SJCRH30 (cell line): ENCODE measurements at places on chromosomes 13 and 19.

GRCh38 chr19:46487802-46488445 is 7.7 kb downstream of the PNMA8B start:
- DNase-seq = peak; percentile 75

DNA sequence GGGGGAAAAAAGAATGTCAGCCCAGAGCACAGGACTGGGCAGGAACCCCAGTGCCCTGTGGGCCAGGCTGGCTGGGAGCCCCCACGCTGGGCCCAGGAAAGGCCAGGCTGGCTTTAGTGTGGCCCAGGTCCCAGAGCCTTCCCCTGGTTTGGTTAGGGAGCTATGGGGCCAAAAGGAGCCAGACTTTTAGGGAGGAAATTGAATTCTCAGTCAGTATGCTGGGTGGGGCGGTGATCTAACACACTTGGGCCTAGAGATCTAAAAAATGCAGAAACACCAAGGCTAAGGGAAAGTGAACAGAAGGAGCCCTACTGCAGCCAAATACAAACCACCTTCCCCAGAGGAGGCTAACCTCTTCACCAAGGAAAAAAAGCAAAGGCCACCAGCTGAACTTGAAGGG is 137.5 kb downstream of the CRYL1 start:
- DNase-seq = no peak

- DNase-seq = peak; percentile 85
Measured at GRCh38 chr19:40305403-40305802, 20.3 kb upstream of the AKT2 start.

DNA sequence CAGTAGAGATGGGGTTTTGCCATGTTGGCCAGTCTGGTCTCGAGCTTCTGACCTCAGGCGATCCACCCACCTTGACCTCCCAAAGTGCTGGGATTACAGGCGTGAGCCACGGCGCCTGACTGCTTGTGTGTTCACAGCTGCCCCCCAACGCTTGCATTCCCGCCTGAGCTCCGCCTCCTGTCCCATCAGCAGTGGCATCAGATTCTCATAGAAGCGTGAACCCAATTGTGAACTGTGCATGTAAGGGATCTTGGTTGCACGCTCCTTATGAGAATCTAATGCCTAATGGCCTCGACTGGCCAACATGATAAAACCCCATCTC is 75.9 kb downstream of the GADD45B start:
- DNase-seq = no peak

DNA sequence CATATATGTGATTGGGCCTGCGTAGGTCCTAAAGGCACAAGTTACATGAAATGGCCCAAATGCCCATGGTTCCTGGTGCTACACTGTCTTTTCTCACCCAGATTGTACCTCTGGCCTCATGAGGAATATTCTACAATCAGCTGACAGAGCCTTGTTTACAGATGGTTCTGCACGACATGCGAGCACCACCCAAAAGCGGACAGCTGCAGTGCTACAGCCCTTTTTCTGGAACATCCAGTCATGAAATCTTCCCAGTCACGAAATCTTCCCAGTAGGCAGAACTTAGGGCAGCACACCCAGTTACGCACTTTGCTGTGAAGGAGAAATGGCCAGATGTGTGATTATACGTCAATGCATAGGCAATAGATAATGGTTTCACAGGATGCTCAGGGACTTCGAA is 7.7 kb upstream of the ELF1 start:
- no peak for DNase-seq

GRCh38 chr19:29329460-29330134 is 116.6 kb upstream of the UQCRFS1 start:
- peak; percentile 68 for DNase-seq

GRCh38 chr19:9075064-9075949 is 11.6 kb upstream of the OR1M1 start:
- peak; percentile 69 for DNase-seq

DNA sequence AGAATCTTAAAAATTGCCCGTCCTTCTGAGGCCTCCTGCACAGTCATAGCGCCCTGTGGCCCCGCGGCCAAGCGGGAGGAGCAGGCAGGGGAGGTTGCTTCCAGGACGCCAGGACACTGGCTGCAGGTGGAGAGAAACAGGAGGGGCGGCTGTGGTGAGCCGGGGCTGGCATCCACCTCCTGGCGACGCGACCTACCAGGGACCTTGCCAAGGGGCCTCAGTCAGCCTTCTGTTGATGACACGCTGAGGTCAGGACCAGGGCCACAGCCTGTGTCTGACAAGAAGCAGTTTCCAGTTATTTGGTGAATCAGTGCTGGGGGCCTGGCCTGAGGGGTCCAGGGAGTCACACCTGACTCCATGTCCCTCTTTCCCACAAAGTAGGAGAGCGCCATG is 13.3 kb upstream of the MKNK2 start:
- DNase-seq = no peak

- no peak for DNase-seq
Measured at GRCh38 chr19:10095622-10095947, 6.9 kb downstream of the ANGPTL6 start.

DNA sequence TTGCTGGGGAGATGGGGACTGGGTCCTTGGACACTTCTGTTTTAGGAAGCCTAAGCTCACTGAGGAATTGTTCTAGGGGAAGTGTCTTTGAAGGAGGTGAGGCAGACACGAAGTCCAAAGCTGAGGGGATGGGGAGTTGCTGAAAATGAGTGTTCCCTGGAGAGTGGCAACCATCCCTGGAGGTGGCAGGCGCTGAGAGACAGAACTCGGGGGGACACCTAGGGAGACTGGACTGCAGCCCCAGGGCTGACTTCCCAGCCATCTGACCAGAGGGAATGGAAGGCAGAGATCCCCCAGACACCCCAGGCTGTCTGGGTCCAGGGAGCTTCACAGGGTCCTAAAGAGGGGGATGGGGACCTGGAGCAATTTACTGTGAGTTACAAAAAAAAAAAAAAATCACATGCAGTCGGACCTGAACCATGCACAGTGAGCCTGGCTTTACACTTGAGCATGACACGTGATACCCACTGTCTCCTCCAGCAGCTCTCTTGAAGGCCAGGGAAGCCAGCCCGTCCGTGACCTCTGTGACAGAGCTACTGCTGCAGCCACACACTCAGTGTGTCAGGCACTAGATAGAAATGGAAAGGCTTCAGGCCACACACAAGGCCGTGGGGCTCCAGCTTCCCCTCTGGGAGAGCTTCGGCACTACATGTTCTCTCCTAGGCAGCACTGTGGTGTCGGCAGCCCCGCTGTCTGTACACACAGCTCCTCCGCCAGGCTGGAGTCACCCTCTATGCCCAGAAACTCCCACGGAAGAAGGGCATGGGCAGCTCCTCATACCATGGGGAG is 77.1 kb upstream of the KCTD15 start:
- no peak for DNase-seq

- DNase-seq = no peak
Measured at GRCh38 chr13:79196366-79196765, 209.7 kb downstream of the RBM26 start.

DNA sequence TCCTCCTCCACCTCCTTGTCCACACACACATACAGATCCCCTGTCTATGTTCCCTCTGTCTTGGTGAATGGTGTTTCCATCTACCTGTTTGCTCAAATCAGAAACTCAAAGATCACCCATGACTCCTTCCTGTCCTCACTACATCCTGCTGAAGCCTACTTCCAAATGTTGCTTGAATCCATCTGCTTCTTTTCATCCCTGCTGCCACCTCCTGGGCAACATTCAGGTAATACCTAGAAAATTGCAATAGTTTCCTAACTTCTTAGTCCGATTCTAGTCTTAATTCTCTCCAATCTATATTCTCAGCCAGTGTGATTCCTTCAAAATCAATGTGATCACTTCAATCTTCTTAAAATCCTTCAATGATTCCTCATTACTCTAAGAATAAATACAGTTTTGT is 155.5 kb upstream of the STARD13 start:
- DNase-seq = no peak

GRCh38 chr19:4303819-4304537 is 420 bp upstream of the FSD1 start:
- no peak for DNase-seq

DNA sequence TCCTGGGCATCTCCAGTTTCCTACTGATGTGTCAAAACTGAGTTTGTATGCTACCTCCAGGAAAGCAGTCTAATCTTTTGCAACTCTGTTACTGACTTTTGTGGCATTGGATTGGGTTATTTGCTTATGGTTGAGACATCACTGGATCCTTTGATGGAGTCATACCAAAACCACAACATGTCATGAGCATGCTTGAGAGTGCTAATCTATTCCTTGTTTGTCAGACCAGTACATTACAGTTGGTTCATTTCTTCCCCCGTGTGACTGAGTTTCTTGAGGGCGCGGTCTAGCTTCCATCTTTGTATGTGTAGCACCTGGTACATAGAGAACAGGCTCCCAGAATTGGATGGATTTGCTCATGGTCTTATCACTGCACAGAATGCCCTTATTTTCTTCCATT is 43.2 kb downstream of the SUGT1 start:
- no peak for DNase-seq

DNA sequence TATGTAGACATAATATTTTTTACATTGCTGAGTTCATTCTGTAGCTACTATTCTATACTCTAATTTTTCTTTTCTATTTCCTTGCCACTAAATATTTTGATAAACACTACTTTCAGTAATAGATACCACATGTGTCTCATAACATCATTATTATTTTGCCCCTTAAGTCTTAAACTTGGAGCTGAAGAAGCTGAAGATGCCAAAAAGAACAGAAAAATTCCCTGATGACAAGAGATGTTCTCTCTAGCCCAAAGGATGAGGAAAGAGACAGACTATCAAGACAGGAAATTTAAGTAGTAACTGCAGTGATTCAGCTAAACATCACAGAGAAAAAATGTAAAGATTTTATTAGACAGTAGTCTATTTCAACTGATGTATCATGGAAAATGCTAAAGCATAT is 322.0 kb upstream of the KLHL1 start:
- no peak for DNase-seq

GRCh38 chr13:25625414-25625813 is 253.6 kb downstream of the ATP8A2 start:
- DNase-seq = no peak

GRCh38 chr19:18417250-18418028 is 1.8 kb upstream of the SSBP4 start:
- DNase-seq = peak; percentile 90

DNA sequence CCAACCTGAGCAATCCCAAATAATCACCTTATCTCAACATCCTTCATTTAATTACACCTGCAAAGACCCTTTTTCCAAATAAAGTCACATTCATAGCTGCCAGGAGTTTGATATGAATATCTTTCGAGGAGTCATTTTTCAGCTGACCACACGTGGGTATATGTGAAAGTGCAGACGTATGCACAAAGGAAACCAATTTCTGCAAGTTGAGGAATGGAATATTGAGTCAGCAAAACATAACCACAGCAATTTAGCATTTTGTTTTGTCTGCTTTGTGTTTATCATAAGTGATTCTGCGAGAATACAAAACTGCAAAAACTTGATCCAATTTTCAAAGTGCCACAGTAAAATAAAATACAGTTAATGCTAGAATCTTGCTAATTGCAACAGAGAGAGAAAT is 295.9 kb downstream of the SUCLA2 start:
- no peak for DNase-seq

- DNase-seq = no peak
Measured at GRCh38 chr19:13788991-13789390, 6.3 kb upstream of the ZSWIM4 start.

DNA sequence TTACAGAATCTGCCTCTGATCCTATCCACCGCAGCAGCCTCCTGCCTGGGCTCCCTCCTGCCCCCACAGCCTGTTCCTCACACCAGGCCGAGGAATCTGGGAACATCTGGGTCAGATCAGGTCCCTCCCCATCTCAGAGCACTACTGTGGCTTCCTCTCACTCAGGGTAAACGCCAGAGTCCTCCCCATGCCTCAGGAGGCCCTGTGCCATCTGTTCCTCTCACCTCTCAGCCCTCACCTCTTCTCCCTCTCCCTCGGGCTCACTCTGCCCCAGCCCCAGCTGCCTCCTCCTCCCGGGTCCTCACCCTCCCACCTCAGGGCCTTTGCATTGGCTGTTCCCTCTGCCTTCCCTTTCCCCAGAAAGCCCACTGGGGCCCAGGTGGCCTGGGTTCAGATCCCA is 18.2 kb downstream of the FCGBP start:
- no peak for DNase-seq

DNA sequence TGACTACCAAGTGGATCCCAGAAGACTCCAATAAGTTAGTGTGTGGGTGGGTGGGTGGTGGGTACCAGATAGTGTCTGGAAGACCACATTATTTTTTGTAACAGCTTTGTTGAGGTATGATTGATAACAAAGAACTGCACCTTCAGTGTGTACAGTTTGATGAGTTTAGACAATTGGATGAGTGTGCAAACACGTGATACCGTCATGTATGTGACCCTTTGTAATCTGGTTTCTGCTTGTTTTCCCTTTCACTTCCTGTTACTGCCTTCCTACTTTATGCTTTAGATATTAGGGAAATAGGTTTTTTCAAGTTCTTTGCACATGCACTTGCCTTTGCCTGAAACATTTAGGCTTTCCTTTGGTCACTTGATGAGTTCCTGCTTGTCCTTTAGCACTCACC is 8.5 kb downstream of the RPL21 start:
- DNase-seq = no peak

DNA sequence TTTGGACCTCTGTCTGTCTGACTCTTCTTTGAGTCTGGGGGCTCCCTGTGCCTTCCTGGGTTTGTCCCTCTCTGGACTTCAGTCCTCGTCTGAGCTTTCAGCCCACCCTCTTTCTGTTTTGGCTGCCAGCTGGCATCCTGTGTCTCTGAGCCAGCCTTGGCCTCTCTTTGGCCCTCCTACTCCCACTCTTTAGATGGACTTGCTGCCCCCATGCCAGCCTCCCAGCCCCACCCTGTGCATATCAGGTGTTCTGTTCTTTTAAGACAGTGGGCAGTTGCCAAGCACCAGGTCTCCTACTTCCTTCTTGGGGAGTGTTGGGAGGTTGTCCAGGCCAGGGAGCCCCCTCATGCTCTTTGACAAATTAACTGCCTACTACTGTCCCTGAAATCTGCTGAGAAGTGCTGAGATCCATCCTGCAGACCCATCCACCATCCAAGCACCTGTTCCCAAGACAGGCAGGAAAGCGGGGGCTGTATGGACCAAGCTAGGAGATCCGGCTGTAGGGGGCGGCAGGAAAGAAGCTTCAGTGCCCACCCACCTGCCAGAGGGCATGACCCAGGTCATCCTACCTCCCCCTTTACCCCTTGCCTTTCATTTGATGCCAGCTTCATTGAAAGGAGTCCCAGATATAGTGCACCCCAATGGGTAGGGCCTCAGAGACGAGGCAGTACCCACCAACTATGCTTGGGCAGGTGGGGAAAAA is 9.6 kb downstream of the CIC start:
- no peak for DNase-seq

- DNase-seq = no peak
Measured at GRCh38 chr13:56412856-56413255, 727.9 kb upstream of the PRR20A start.

DNA sequence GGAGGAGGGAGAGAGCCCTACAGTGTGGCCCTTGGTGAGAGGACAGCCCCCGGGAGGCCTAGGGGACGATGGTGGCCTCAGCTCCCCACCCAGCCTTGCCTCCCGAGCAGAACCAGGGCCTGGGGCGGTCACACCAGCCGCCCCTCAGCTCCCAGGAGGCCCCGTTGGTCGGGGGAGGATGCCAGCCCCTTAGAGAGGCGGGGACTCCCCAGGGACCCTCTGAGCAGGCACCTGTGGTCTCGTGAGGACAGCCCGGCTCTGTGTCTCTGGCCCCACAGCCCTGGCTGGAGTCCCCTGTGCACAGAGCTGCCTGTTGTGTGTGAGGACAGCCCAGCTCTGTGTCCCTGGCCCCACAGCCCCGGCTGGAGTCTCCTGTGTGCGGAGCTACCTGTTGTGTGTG is 158.8 kb downstream of the KDM4B start:
- peak; percentile 54 for DNase-seq
